ENCODE measurements at places on chromosomes 12 and 14.

GRCh38 chr12:96170328-96170727 lies 23.8 kb upstream of the ELK3 start:
- DNase-seq = no peak

DNA sequence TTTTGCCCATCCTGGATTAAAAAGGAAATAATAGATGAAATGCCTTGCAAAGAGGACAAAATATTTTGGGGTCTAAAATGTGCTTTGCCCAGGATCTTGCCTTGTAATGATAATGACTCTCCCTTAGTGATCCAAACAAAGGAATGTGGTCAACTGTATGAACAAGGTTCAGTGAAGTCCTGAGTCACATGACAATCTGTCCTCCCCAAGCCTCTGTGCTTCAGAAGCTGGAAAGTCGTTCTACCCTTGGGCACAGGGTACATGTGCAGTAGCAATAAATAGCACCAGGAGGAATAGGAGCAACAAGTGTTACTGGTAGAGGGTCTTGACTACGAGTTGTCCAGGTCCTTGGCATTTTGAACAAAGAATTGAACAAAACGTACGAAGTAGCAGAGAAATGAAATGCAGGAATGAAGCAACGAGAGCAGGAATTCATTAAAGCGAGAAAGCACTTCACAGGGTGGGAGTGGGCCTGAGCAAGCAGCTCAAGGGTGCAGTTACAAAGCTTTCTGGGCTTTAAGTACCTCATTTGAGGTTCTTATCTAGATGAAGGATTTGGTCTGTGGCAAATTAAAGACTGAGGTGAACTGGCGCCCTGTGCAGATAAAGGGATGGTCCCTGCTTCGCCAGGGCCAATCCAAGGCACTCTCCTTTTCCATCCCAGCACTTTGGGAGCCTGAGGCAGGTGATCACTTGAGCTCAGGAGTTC lies 65.8 kb downstream of the RESF1 start:
- no peak for DNase-seq

DNA sequence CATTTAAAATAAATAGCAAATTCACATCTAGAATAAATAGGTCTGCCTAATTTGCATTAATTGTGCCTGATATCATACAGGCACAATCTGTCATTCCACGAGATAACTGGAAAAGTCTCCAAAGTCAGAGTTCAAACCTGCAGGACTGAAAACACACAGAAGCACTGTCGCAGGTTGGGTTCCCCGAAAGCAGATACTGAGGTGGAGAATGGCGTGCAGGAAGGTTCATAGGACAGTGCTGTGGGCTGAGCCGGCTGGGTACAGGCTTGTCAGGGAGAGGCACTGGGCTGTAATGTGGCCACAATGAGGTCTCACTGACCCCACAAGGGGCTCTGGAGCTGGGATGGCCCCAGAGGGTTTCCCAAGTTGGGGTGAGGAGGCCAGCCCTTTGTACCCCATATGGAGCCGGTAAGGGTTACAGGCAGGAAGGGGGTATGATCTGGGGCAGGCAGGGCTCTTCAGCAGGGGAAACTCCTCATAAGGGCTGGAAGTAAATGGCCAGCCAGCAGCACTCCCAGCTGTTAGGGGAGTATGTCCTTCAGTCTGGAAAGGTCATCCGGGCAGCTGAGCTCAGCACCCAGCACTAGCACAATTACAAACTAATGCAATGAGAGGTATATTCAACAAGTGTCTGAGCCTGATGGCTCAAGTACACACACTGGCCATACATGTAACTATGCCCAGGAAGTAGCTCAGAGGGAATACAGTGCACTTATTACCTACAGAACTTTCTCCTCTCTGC lies 68.5 kb downstream of the NT5DC3 start:
- DNase-seq = no peak

- DNase-seq = no peak
Observed at GRCh38 chr14:104553166-104554087, 26.1 kb upstream of the C14orf180 start.

GRCh38 chr12:5295996-5296395 lies 135.9 kb upstream of the NTF3 start:
- DNase-seq = no peak

GRCh38 chr12:116635487-116635886 lies 76.3 kb downstream of the MAP1LC3B2 start:
- no peak for DNase-seq

GRCh38 chr12:131076296-131076695 lies 122.6 kb downstream of the ADGRD1 start:
- no peak for DNase-seq

DNA sequence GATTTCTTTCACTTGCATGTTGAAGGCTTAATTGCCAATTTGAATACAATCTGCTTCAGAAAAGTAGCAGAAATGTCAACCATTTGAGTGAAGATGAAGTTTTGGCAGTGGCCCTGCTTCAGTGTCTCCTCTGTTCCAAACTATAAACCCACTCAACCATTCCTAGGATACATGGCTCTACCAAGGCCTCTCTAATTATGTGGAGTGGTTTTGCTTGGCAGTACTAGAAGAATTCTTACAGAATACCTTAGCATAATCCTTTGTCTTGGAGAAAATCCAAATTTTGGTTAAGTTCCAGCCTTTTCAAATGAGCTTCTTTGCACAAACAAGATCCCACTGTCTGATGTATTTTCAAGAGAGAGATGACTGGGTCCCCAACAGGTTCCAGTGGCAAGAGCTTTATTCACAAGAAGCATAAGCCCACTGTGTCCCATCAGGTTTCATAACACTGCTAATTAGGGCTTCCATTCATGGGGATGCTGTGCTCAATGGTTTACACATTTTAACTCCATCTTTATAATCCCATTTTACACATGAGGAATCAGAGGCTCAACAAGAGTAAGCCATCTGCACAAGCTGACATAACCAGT lies 234.5 kb downstream of the IPO8 start:
- no peak for DNase-seq

DNA sequence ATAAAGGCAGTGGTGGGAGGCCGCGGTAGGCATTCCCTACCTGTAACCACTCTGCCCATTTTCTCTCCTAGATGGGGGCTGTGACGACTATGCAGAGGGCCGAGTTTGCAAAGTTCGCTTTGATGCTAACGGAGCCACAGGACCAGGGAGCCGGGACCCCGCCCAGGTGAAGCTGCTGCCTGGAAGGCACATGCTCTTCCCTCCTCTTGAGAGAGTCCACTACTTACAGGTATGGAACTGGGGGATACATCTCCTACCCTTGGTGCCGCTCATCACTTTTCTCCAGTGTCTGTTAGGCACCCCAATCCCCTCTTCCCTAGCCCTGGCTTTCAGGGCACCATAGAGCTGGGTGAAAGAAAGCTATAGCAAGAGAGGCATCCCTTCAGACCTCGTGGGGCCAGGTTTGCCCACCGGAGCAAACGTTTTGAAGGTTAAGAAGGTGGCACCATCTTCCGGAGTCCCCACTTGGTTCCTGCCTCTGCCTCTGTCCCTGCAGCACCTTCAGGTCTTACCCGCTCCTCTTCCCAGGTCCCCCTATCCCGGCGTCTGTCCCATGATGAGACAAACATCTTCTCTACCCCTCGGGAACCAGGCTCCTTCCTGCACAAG lies 2.0 kb upstream of the P3H3 start:
- DNase-seq = no peak

GRCh38 chr14:91173221-91173670 lies 59.4 kb downstream of the DGLUCY start:
- peak; percentile 59 for DNase-seq

DNA sequence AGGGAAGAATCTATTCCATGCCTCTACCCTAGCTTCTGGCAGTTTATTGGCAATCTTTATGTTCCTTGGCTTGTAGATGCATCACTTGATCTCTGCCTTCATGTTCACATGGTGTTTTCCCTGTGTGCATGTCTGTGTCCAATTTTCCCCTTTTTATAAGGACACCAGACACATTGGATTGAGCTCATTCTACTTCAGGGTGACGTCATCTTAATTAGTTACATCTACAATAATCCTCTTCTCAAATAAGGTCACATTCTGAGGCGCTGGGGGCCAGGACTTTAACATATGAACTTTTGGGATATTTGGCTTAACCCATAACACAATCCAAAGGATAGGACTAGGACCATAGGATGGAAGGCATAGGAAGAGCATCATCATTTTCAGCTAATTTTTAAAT lies 101.4 kb downstream of the KCNMB4 start:
- DNase-seq = no peak

- DNase-seq = peak; percentile 91
Observed at GRCh38 chr12:124906606-124907261, 7.7 kb downstream of the UBC start.

DNA sequence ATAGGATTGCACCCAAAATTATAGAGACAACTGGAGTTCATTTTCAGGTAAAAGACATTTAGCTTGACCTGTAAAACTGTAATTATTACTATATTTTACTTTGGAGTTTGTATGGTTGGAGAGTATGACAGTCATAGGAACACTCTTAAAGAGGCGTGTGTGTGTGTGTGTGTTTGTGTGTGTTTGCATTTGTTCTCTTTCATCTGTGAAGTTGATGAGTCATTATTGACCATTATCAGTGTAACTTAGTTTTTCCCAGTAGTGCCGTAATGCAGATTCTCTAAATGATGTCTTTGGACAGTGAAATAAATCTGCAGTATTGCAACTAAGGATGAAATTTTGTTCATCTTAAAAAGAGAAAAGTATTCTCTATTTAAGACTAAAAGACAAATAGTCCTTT lies 13.0 kb downstream of the WASHC4 start:
- no peak for DNase-seq

GRCh38 chr12:118526255-118527095 lies 150.1 kb downstream of the SUDS3 start:
- no peak for DNase-seq

DNA sequence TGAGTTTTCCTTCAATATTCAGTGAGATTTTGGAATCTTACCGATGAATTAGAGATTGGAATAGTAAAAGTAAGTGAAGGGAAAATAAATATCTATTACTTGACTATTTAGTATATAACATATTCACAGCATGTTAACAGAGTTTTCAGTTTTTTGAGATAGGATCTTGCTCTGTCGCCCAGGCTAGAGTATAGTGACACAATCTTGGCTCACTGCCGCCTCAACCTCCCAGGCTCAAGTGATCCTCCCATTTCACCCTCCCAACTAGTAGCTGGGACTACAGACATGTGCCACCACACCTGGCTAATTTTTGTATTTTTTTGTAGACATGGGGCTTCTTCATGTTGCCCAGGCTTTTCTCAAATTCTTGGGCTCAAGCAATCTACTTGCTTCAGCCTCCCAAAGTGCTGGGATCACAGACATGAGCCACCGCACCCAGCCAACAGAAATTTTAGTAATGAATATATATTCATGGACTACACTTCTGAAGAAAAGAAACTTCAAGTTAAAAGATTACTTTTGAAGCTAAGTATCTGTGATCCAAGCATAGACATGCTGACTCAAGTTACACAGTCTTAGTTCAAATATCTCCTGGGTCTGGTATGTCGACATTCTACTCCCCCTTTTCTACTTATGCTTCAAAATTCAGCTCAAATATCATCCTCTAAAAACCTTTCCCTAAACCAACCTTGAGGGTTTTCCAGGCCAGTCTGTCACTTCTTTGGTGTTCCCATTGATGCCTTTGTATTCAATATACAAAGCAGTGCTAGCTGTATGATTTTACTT lies 13.8 kb downstream of the UBE2N start:
- no peak for DNase-seq

Measured in HFFc6 (cell line).